ENCODE measurements at places on chromosomes 6 and 20.

GRCh38 chr6:115120391-115120790, 777.6 kb upstream of the HS3ST5 start:
- DNase-seq, result no peak

DNA sequence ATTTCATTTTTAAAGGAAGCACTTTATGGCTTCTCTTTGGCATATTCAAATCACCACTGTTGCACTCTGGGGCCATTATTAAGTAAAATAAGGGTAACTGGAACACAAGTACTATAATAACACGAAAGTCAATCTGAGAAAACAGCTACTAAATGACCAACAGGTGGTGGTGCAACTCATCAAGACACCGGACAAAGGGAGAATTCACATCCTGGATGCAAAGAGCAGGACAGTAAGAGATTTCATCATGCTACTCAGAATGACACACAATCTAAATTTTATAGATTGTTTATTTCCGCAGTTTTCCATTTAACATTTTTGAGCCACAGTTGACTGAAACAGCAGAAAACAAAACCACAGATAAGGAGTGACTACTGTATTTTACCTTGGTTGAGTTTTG, 27.6 kb upstream of the LY86 start:
- no peak for DNase-seq

DNA sequence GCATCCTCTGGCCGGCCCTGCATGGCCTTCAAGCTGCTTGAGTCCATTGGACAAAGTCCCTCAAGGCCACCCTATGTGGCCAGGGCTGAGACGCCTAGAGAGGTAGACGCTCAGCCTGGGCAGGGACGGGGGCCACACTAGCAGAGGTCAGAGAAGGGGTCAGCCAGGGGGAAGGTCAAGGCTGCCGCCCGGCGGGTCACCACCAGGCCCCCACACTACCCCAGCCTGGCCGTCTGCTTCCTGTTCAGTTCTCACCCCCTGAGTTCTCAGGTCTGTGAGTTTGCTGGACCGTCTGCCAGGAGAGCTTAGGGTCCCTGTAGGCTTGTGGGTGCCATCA, 37.3 kb downstream of the NTSR1 start:
- no peak for DNase-seq

- no peak for DNase-seq
Measured at GRCh38 chr6:5876076-5876475, 130.6 kb downstream of the NRN1 start.

DNA sequence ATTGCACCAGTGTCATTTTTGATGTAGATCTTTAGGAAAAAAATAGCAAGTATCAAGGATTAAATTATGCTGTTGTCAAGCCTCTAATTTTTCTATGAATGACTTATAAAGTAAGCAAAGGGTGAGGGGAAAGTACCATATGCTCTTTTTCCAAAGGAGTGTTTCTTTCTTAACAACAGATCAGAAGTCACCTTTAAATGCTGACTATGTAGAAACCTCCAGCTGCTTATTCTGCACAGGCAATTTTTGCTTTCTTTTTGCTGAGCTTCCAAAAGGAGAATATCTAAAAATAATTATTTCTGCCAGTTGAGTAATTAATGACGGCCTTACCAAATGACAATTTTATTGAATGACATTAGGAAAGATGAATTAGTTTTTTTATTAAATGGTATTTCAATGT, 390.6 kb upstream of the MANEA start:
- no peak for DNase-seq
